ENCODE measurements at places on chromosomes 13 and 19.

GRCh38 chr13:105971738-105972137, 563.7 kb downstream of the EFNB2 start:
- DNase-seq, result no peak

GRCh38 chr19:50876456-50876855, 3.2 kb downstream of the KLK2 start:
- no peak for DNase-seq

DNA sequence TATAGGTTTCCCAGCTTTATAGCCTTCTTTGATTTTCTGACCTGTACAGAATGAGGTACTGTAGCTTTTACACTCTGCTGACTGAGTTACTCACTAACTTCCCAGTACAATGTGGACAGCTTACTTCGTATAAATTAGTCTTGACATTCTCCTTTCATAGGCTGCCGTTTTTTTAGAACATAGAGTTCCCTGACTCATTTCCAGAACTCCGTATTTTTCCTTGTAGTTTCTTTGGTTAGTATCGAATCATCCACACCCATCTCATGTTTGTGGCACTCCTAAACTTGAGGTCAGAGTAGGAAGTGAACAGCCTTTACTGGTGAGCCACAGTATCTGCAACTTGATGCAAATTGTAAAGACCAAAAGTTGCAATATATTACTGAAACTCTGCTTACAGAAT, 303.9 kb downstream of the SLITRK5 start:
- no peak for DNase-seq

DNA sequence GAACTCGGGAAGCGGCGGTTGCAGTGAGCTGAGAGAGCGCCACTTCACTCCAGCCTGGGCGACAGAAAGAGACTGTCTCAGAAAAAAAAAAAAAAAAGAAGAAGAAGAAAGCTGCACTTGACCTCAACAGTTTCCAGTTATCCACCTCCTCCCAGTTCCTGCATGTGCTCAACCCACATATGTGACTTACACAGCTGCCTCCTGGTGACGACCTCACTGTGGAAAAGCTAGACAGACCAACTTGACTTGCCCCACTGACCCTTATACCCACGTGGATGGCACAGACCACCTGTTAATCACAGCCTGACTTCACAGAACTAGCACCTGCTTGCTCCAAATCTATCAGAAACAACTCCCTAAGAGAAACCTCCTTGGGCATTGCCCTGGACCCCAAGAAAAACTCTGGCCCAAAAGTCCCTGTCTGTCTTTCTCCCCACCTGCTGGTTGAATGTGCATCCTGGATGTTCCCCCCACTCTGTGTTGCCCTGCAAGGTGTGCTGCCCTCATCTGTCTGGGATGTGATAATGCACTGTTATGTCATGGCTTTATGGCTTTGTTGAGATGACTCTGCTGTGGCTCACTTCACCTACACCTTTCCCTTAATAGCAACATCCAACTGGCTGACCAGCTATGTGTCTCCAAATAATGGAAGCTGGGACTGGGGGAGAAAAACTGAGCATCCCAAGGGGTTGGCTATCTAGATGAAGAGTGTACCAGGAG, 2.8 kb downstream of the ZNF20 start:
- DNase-seq, result no peak

GRCh38 chr13:57925751-57926150, 294.2 kb downstream of the PCDH17 start:
- no peak for DNase-seq

DNA sequence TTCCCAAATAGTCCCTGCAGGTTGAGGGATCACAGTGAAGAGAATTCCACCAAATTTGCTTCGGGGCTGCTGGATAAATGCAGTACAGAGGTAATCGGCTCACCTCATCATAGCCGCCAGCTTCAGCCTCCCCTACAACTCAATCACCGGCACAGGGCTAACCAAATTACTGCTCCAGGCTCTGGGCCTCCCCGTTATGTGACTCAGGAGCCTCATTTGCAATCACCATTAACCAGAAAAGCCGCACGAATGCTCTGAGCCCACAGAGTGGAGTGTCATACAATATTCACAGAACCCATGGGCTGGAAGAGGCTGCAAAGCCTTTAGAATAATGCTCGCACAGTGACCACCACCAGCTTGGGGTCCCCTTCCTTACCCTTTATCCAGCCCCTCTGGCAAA, 4.9 kb downstream of the SIAH3 start:
- no peak for DNase-seq

DNA sequence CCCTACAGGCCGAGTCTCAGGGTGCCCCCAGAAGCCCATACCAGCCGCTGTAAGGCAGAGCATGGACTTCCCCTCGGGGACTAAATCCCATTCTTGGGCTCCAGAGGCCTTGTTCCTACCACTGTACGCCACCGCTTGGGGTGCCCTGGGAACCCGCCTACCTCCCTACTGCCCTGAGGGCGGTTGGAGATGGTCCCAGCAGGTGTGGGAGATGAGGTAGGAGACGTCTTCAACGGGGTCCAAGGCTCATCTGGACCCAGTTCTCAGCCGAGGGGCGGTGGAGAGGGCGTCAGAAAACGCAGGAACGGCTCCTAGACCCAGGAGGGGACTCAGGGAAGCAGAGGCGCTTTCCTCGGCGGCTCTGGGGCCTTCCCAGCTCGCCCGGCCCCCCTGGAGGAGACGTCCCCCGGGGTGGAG, 833 bp upstream of the ZIK1 start:
- DNase-seq, result no peak

DNA sequence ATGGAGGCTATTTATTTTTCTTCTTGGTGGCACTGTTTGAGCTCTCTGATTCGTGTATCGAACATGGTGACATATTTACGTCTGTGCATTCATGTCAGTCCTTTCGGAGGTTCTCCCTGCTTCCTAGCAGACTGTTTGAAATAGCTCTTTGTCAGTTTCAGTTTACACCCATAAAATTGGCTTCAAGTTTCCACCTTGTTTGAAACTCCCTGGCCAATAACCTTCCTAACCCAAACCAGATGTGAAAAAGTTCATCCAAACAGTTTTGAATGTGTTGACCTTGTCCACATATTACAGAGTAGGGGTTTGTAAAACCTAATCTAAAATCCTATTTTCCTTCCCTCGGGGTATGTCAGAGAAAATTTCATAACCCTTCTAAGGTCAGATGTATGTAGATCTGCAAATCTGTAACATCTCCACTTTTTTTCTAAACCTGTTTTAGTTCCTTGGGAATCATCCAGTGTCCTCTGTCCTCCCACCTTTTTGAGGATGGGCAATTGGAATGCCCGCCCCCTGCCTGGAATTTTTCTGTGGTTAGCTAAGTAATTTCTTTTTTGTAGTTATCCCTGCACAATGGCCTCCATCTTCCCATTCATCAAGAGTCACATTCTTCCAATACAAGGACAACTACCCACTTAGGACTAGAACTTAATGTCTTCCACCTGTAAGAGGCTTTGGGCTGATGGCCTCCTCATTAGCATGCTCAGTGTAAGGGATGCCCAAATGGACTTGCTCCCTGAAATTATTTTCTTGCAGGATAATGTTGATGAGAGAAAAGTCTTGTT, 499.8 kb downstream of the GPC6 start:
- DNase-seq, result no peak

- DNase-seq, result no peak
These were observed 5.6 kb downstream of the PCID2 start for GRCh38 chr13:113202912-113203311.

DNA sequence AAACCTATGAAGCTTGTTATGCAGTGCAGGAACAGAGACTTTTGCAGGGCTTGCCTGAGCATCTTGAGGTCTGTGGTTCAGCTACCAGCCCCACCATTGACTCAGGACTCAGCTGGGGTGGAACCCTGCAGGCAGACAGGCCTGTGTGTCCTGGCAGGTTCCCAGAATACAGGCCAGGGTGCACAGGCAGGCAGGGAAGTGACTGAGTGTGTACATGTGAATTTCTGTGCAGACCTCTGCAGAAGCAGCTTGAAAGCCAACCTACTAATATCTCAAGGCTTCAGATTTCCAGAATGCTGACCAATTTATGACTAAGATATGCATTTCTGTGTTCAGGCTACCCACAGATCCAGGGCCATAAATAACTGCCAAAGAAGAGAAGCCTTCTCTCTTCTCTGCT, 254.4 kb downstream of the DLEU7 start:
- peak; percentile 16 for DNase-seq

- DNase-seq, result no peak
These were observed 11.9 kb upstream of the PLAUR start for GRCh38 chr19:43681821-43682220.

DNA sequence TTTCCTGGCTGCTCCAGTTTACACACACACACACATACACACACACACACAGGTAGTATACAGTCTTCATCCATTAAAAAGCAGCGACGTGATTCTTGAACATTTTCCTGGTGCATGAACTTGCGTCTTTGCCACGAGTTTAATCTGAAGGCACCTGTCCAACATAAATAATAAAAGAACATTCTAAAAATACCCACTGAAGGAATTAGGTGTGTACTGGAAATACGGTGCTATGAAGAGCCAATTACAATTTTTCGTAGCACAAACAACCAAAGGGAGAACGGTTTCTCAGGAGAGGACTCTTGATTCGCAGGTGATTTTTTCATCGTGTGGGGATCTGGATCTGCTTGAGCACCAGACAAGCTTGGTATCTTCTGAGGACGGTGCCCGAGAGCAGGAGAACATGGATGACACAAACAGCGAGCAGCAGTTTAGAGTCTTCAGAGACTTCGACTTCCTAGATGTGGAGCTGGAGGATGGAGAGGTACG, 61.2 kb downstream of the ZAR1L start:
- DNase-seq, result no peak

GRCh38 chr13:25345576-25345975, 26.2 kb upstream of the ATP8A2 start:
- DNase-seq, result no peak

DNA sequence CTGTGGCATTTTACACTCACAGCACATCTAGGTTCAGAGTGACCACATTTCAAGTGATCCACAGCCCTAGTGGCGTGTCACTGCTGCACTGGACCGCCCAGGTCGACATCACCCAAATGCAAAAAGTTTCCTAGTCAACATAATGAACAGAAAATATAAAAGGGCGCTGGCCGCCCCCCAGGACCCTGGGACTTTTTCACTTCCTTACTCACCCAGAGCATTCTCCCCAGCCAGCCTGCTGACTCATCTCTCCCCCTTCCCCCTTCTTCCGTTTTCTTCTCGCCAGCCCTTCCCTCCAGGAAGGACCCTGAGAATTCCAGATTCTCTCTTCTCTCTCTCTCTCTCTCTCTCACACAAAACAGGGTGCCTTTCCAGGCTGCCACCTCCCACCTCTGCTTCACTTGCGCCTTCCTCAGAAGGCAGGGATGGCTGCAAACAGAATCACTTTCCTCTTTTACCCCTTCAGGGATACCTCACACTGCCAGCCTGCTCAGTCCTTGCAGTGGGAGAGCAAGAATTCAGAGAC, 21.0 kb upstream of the GRWD1 start:
- no peak for DNase-seq

- DNase-seq, result no peak
These were observed 72.0 kb upstream of the USP29 start for GRCh38 chr19:57047743-57048142.

DNA sequence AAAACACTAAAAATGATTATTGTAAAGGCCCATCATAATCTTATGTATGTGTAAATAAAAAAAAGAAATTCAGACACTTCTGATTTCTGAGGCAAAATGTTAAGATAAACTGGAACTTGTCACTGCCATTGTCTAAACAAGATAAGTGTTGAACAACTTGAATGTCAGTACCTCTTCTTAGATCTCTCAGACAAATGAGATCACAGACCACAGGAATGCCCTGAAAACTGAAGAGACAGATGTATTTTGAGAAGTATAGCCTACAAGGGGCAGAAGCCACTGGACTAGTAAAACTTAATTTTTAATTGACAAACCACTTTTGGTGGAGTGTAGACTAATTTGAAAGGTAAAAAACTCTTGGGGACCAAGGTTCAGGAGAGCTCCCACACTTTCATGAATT, 375.5 kb upstream of the SLITRK5 start:
- no peak for DNase-seq

DNA sequence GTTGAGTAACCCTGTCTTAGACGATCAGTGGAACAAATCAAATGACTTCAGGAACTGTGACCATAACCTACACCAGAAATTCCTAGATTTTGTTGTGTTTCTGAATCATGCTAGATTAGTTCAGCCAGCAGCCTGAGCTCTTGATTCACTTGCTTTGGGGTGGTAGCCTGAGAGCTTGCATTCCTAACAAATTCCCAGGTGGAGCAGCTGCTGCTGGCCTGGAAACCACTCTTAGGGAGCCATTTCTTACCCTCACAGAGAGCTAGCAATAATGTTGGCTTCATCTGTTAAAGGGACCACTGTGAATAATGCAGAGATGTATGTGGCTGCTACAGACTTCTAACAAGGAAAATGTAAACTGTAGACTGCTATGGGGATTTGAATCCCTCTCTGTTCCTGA, 388.1 kb upstream of the PRR20A start:
- DNase-seq, result no peak

DNA sequence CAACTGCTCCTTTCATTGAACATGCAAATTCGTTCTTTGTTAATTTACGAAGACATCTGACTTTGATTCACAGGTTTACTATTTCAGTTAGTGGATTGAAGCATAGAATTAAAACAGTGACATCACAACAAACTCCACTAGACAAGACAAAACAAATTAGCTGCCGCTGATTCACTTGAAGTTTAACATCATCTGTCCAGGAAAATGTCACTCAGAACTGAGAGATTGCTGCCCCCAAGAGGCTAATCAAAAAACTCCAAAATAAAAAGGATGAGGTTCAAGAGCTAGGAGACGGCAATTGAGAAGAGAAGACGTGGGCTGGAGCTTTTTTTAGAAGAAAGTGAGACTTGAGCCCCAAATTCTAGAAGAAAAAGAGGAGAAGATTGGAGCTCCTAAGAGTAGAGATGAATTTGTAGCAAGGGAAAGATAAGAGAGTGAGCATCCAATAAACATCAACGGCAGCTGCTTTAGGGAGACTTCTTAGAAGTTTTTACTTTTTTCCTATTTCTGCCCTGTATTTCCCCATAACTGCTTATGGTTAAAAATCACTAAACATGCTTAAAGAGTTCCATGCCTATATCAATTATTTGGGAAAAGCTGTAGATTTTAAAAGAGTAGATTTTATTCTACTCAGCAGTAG, 40.8 kb upstream of the TPP2 start:
- DNase-seq, result peak; percentile 47

GRCh38 chr13:26605845-26606244, 48.4 kb downstream of the WASF3 start:
- DNase-seq, result no peak

- DNase-seq, result peak; percentile 67
These were observed 1.9 kb downstream of the SULT2B1 start for GRCh38 chr19:48553676-48554384.

- DNase-seq, result no peak
These were observed at the start of gene DGKH for GRCh38 chr13:42048342-42048683. Gene DGKH (plus strand): TSS chr13:42048648. CDS start chr13:42048774, 126 bp downstream.

All from SK-N-SH (cell line).